RCC 7860 (cell line): ENCODE measurements at places on chromosomes 2 and 18.

DNA sequence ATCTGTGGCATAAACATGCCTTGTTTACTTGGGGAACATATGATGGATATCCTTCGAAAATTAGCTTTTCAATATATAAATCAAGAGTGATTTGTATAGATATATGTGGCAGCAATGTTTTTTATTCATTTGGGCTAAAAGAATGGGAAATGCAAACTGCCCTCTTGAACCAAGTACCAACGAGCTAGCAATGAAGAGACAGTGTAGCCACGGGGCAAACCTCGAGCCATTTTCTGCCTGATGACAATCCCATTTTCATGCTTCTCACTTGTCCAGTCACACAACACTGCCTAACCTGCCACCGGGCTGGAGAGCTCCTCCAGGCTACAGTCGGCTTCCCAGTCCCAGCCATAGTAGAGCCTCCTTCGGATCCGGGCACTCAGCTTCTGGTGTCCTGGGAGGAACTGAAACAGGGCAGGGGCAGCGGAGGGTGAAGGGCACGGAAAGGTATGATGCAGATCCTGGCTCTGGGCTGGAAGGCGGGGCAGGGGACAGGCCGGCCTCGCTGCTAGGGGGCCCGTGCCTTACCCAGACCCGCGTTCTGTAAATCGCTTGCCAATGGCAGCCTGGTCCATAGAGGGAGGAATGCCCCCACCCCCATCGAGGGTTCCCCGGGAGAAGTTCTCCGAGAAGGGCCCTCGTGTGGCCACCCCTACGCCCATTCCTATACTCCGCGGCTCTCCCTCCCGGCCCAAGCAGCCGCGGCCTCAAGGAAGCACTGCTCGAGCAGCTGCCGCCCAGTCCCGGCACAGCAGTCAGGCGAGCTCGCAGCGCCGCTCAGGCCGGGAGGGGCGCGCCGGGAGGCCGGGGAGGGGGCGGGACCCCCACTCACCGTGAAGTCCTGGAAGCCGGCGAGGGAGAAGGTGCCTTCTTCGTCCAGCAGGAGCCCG lies 552 bp downstream of the CNPPD1 start:
- DNase-seq = peak; percentile 22

GRCh38 chr2:212145121-212145520 lies 393.5 kb downstream of the ERBB4 start:
- DNase-seq = no peak

GRCh38 chr2:26941486-26941885 lies 29.0 kb upstream of the MAPRE3 start:
- no peak for DNase-seq

- no peak for DNase-seq
Observed at GRCh38 chr18:79413901-79414300, 18.2 kb downstream of the NFATC1 start.

DNA sequence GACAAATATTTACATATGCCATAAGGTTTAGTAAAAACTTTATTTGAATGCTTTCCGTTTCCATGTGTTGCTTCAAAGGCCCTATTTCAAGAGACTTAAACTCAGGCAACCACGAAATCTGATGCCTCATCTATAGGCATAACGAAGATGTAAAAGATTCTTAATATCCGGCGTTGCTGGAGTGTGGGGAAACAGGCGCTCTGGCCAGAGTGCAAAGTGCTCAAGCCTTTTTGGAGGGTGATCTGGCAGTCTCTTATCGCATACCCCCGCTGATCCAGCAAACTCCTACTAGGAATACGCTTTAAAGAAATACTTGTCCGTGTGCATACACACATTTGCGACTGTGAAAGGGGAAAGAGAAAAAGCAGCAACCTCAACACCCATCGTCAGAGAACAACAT lies 108.8 kb downstream of the NOL10 start:
- DNase-seq = no peak

DNA sequence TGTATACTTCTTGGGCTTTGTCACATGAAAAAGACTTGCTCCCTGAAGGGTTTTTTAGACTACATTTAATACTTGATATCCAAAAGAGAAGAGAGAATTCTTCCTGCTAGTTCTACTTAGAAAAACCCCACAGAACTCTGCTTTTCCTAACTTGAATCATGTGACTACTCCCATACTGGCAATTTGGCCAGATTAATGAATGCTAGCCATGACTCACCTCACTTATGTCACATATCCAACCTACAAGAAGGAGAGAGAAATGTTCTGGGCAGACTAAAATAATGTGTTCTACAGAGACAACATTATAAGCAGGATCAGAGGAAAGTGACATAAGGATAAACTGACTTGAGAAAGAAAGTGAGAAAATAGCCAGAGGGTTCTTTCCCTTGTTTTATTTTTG lies 249.3 kb upstream of the GULP1 start:
- peak; percentile 67 for DNase-seq

DNA sequence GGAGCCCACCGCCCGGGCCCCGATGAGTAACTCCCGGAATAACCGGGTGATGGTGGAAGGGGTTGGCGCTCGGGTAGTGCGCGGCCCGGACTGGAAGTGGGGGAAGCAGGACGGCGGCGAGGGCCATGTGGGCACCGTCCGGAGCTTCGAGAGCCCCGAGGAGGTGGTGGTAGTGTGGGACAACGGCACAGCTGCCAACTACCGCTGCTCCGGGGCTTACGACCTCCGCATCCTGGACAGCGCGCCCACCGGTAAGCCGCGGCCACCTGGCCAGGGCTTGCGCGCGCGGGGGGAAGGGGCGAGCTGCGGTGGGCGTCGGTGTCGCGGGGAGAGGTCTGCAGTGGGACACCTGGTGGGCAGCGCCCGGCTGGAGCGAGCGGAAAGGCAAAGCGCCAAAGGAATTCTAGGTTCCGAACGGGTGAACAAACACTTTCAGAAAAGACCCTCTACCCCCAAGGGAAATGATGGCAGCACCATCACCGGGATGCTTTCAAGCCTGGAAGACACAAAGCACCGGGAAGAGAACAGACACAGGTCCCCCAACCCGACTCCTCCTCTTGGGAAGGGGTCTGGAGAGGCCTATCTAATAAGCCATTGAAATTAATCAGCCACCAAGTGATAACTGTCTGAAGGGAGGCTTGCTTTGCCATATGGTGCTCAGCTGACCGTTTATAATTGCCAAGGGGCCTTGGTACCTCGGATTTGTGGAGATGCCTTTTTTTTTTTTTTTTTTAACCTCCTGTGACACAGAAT lies 1.1 kb downstream of the MIB1 start:
- DNase-seq = no peak

DNA sequence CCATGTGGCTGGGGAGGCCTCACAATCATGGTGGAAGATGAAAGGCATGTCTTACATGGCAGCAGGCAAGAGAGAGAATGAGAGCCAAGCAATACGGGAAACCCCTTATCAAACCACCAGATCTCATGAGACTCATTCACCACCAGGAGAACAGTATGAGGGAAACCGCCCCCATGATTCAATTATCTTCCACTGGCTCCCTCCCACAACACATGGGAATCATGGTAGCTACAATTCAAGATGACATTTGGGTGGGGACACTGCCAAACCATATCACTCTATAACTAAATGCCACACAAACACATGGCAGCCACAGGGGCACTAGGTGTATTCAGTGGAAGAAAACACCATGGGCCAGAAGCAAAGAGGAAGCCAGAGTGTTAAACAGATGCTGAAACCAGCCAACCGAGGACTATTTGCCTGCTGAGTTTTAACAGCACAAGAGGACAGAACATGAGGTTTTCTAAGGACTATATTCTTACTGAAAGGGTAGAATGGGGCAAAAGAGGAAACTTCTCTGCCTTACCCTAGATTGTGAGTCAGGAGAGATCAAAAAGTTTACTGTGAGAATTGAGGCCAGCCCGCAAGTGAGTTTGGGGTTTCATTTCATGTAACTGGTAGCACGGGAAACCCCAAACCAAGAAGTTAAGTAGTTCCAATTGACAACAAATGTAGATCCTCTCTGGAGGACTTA lies 49.2 kb downstream of the SIGLEC15 start:
- DNase-seq = no peak

GRCh38 chr18:13909141-13909940 lies 6.0 kb downstream of the MC2R start:
- peak; percentile 9 for DNase-seq

- DNase-seq = no peak
Observed at GRCh38 chr2:45074713-45075112, 65.5 kb upstream of the SIX2 start.

DNA sequence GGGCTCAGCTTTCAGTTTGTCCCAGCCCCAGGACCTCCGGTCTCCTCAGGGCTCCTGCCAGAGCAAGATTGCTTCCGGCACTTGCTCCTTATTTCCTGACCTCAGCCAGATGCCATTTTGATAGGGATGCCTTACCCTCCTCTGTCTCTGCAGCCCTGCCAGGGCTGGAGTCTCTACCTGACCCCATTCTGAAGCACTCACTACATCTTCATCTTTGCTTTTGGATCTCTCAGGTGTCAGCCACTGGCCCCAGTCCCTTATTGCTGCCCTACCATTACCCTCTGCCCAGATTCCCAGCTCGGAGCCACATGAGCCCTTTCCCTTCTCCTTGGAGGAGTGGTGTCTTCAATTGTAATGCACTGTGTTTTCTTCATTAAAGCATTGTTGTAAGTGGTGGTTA lies 17.1 kb downstream of the OSBPL6 start:
- DNase-seq = no peak

- DNase-seq = no peak
Observed at GRCh38 chr2:45045706-45046105, 36.5 kb upstream of the SIX2 start.

DNA sequence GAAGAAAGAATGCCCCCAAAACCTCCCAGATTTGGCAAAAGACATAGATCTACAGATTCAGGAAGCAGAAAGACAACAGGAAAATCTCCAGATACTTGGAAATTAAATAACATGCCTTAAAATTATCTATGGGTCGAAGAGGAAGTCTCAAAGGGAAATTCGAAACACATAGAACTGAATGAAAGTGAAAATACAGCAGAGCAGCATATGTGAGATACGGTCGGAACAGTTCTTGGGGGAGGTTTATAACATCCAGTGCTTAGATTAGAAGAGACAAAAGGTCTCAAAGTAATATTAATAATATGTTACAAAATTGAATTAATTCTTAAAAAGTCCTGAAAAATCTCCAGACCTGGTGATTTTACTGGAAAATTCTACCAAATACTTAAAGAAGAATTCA lies 14.3 kb downstream of the KCNG2 start:
- DNase-seq = no peak

DNA sequence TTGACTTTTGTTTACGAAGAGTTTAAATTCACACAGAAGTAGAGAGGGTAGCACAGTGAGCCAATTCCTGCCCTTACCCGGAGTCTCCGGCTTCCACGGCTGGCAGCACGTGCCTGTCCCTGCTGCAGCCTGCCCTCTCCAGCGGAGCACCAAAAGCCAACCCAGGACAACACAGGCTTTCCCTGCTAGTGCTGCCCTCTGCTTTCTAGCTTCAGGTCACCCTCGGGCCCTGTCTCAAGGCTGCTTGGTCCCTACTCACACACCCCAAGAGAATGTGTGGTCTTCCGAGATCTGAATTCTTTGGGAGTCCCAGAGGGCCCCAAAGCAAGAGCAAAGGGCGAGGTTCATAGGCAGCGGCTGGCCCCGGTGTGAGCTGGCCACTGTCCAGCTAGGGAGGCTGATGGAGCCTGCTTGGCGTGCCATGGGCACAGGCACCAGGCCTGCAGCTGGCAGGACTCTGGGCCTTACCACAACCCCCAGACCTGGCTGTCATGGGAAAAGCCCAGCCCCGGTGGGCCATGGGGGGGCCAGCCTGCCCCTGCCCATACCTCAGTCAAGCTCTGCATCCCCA lies 7.0 kb upstream of the HS6ST1 start:
- no peak for DNase-seq

DNA sequence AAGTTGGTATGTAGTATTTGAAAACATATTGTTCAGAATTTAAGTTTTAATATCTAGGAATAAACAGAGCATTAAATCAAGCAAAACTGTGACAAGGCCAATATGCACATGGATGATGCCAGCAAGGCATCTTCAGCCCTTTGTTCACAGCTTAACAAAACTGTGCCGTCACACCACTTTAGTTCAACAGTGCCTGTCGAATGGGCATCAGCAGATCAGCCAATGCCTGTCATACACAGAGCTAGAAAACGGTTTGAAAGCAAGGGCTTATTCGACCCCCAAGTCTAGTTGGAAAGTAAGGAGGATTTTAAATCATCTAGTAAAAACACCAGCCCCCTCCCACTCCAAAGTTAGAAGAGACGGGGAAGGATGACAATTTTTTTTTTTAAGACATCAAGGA lies 16.7 kb downstream of the ZEB2 start:
- no peak for DNase-seq

- DNase-seq = no peak
Observed at GRCh38 chr2:19823507-19823906, 78.3 kb downstream of the TTC32 start.

- DNase-seq = no peak
Observed at GRCh38 chr2:130864830-130865800, 28.4 kb downstream of the ARHGEF4 start.

- peak; percentile 73 for DNase-seq
Observed at GRCh38 chr18:70359071-70359470, 70.2 kb downstream of the SOCS6 start.

DNA sequence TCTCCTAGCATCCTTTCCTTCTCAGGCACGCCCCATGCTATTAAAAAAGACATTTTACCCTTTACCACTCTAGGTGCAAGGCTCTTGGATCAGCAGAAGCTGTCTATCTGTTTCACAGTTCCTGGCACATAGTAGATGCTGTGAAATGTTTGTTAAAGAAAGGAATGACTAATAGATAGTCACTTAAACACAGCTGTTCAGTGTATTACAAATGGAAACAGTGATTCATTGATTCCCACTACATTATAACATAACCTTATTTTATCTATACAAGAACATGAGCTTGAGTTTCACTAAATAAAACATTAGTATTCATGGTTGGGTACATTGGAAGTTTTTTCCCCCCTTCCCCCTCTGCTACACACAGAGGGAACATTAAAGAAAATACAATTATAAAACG lies 142.1 kb downstream of the ASXL3 start:
- DNase-seq = no peak

DNA sequence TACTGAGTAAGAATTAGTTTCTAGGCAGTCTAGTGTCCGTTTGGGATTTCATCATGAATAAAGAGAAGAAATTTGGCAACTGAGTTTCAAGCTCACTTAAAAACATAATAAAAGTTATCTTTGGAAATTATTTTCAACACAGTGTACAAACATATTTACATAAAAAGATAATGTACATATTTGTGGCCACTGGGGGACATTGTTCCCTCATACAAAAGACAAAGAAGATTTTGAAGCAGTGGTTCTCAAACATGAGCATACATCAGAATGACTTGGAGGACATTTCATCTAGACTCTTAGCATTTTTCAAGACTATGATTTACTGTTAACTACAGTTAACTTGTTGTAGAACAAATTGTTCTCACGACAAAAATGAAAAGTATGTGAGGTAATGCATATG lies 15.7 kb upstream of the TTC21B start:
- no peak for DNase-seq
